Dermis microvascular lymphatic vessel endothelial cell (primary cell): ENCODE measurements at places on chromosomes 2 and 18.

DNA sequence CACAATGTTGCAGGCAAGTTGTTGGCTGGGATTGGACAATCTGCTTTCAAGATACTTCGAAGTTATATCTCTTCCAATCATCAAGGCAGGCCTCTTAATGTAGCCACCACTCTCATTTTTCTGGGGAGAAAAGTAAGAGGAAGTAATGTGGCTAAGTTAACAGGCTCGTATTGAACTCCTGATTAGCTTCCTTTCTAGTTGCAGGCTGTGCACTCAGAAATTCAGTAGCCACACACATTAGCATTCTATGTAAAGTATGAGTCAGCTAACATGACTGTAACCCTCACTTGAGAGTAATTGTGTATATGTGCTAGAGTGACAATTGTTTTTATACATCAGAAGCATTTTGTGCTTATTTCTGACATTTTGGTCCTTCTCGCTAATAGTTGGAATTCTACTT is 3.3 kb downstream of the TWSG1 start:
- no peak for DNase-seq

- no peak for DNase-seq
Measured at GRCh38 chr2:122238006-122238559, 482.6 kb downstream of the TSN start.

- DNase-seq = no peak
Measured at GRCh38 chr2:70679259-70679658, 88.7 kb downstream of the ADD2 start.

DNA sequence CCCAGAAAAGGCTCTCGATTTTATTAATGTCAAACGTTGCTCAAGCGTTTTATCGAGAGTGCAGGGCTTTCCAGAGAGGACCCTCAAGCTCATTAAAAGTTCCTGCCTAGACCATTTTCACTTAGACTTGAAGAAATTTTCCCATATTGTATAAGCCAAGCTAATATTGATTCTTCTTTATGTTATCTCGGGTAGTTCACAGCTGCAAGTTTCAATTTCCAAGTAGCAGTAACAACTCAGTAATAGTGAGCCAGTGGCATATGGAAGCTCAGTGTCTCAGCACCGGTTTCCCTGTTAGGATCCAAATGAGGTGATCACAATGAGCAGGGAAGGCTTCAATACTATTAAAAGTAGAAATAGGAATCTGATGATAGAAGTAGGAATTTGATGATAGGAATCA is 274.5 kb downstream of the TMX3 start:
- DNase-seq = no peak

DNA sequence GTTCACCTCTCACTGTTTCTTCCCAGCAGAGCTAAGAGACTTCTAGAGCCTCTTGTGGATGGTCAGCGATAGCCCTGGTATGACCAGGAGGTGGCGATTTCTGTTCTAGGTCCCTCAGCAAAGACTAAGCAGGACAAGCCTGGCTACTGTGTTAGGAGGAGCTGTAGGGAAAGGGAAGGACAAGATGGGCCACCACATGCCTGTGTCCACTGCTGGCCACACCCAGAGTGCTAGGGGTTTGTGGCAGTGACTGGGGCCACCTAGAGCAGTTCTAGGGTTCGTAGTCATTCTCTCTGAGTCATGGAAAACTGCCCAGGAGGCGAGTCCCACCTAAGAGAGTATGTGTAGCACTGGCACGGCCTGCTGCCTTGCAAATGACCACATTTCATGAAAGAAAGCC is 179.4 kb downstream of the ALPK2 start:
- no peak for DNase-seq

DNA sequence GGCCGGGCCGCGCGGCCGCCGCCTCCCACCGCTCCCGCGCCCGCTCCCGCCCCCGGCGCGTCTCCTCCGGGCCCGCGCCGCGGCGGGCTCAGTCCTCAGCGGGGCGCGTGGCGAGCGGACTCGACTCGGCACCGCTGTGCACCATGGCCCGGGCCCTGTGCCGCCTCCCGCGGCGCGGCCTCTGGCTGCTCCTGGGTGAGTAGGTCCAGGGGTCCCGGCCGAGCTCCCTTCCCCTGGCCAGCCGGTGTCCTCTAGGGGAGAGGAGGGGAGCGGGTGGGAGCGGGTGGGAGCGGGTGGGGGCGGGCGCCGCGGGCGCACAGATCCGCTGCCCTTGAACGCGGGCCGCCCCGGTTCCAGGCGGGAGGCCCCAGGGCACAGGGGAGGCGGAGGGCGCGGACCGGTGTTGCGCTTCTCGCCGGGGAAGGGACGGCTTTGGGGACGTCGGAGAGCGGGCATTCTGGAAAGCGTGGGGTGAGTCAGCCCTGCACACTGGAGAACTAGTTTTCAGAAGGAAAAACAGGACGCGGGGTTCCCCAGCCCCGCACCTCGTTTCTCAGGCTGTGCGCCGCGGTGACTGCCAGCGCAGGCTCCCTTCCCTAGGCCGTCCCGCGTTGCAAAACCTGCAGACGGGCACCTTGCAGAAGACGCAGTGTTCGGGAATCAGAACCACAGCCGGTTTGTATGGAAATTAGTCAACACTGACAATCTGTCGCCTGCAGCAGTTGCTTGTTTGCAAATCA is at the start of gene RAMP1:
Gene RAMP1, plus strand, starts transcription at position 91 of the 740 bp plus-strand sequence. Its CDS starts 53 bp downstream, at position 144.
- DNase-seq = no peak

DNA sequence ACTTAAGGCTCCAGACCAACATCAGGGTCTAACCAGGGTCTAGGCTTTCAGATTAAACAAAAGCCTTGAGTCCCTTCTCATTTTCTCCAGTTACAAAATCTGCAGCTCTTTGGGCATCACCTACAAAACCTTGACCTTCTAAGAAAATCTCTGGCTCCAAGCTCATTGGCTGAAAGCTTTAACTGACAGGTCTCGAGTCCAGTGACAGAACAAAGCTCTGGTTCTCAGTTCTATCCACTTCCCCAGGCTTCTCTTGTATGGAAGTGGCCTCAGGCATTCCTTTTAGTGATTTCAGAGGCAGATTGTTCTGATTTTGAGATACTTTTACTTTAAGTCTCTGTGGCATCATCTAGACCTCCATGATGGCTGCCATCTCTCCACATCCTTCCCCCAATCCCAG is 11.3 kb downstream of the SIX2 start:
- DNase-seq = no peak

GRCh38 chr2:230706053-230706521 is 6.6 kb upstream of the CAB39 start:
- no peak for DNase-seq
